Activated naive CD4-positive, alpha-beta T cell (primary cell): ENCODE measurements at places on chromosomes 1 and 21.

DNA sequence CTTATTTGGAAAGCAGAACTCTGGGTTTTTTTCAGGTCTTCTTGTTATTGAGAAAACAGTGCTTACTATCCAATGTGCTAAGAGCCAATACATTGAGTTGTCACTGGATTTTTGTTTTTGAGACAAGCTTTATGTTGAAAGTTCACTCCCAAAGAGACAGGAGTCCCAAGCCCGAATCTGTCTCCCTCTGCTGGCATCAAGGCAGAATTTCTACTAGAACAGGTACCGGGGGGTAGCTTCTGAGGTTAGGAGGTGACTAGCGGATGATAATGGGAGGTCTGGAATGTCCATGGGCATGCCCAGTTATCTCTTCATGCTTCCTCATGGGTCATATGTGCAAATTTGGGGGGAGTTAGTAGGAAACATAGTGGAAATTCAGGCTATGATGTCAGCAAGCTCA is 25.1 kb downstream of the ZNF124 start:
- DNase-seq: no peak

GRCh38 chr1:8858888-8859706 is 19.4 kb downstream of the ENO1 start:
- DNase-seq: no peak

GRCh38 chr1:37878071-37878470 is 18.7 kb upstream of the MTF1 start:
- no peak for DNase-seq

GRCh38 chr21:39726133-39726532 is 18.9 kb upstream of the IGSF5 start:
- DNase-seq: no peak

GRCh38 chr1:1969505-1969900 is 34.1 kb downstream of the CFAP74 start:
- no peak for DNase-seq

DNA sequence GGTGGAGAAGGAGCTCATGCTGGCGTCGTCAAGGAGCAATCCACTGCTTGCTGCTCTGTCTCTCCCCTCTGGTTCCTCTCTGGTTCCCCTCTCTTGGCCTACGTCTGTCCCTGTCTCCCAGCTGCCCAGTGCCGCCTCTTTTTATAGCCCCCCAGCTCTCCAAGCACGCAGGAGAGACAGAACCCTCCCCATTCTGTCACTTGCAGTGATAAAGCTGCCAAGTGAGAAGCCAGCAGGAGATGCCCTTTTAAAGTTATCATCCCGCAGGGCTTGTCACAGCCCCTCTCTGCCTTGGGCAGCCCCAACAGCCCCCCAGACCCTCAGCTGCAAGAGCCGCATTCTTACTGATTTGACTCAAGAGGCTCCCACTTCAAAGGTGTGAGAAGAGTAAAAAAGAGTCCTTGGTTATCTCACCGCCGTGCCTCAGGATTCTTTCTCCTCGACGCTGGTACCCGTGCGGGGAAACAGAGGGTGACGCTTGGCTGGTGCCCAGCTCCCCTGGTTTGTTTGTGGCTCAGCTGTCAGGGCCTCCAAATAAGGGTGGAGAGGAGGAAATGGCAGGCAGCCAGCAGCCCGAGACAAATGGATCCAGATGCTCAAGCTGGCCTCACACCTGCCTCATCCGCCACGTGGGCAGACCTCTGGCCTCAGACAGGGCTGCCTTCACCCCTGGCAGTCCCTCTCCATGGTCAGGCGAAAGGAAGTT is at the start of gene NPPA:
TSS of gene NPPA (minus strand) at position 117 of the 706 bp plus-strand sequence. CDS start at position 18, 99 bp downstream.
- no peak for DNase-seq

GRCh38 chr1:69201716-69202115 is 366.0 kb upstream of the LRRC7 start:
- no peak for DNase-seq

- no peak for DNase-seq
Measured at GRCh38 chr1:233135833-233136232, 159.7 kb downstream of the PCNX2 start.

- DNase-seq: no peak
Measured at GRCh38 chr1:242139442-242139841, 140.5 kb upstream of the MAP1LC3C start.

DNA sequence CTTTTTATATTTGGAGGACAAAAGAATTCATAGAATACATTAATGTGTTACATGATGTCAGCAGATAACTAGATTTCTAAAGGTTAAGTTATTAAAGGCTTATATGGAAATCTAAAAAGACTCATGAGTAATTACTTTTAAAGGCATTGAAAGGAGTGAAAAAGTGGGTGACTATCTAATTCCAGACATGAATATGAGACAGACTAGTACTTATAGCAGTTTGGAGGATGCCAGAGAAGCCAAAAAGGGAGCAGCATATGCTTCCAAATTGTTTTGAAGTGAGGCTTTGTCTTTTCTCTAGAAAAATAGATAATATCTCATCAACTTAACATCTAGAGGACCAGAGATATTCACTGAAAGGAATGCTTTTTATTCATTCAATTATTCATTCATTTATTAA is 275.5 kb upstream of the CACYBP start:
- no peak for DNase-seq

DNA sequence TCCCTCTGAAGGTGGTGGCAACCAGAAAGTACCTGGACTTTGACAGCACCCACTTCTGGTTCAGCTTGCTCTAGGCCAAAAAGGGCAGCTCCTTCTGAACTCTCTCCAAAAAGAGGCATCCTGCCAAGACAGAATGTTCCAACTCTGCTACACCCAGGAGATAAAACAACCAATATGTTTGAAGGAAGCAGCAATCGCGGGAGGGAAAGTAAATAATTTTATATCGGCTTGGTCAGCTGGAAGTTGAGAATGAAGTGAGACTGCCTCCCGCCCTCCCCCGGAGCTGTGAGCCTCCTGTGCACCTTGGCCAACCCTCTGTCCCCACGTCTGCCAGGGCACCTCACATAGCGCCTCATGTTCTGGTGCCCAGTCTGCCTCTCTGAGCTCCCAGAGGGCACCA is 130.3 kb upstream of the ATP1A1 start:
- no peak for DNase-seq

DNA sequence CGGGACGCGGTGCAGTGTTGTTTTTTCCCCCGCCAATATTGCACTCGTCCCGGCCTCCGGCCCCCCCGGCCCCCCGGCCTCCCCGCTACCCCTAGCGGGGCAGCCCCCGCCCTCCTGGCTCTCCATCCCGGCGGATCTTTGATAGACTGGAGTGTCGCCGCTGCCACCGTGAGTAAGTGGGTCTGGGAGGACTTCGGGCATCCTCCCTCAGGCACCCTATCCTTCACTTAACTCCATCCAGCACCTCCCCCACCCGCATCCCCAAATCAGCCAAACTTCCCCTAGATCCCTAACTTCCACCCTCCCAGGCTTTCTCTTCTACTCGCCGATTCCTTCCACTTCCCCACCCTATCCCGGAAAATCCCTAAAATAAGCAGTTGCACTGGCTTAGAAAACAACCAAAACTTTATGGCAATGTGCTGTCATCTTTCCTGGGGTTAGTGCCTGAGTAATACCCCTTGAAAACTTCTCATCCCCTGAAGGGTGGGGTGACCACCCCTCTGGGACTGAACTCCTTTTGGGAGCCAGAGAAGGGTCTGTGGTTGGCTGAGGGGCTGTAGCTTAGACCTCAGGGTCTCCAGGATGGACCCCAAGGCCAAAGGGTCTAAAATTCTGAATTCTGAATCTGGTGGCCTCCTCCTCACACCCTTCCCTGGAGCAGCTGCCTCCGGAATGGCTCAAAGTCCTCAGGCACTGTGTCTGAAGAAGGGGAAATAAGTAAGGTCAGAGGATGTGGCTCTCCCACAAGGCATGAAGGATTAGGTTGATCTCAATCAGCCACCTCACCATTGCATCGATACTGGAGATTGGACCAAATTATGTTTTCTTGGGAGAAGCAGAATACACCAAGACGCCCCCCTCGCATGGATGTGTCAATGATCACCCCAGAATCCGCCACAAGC is 12.2 kb downstream of the THBS3 start:
- no peak for DNase-seq

DNA sequence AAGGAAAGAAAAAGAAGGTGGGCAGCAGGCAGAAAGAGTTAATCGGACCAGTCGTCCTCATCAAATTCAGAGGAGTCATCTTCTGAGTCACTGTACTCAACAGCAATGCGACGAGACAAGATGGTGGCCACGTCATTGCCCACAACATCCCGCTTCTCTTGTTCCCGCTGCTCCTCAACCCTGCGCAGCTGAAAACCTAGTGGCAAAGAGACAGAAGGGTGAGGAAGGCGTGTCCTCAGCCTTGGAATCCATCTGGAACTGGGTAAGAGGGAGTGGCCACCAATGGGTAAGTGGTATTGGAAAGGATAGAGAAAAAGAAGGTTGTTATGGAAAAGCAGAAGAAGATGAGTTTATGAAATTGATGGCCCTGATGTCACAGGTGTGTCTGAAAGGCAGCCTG is 15.7 kb downstream of the GPR3 start:
- DNase-seq: no peak

- no peak for DNase-seq
Measured at GRCh38 chr1:158101927-158102326, 78.8 kb upstream of the CD1D start.

DNA sequence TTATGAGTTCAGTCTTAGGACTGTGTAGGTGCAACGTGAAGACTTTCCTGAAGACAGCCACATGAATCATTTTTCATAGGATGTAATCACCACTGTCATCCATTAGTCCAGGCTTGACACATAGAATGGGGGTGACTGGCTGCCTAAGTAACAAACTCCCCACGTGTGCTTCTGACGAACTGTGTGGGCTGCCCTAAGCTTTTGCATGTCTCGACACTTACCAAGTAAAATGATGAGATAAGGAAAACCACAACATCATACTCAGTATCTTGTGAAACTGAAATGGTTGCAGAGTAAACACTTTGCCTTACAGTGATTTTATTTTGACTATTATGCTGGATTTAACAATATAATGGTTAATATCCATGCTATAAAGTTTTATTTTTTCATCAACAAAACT is 19.5 kb downstream of the ERG start:
- DNase-seq: no peak

GRCh38 chr1:200780545-200781369 is 42.1 kb downstream of the CAMSAP2 start:
- DNase-seq: no peak

DNA sequence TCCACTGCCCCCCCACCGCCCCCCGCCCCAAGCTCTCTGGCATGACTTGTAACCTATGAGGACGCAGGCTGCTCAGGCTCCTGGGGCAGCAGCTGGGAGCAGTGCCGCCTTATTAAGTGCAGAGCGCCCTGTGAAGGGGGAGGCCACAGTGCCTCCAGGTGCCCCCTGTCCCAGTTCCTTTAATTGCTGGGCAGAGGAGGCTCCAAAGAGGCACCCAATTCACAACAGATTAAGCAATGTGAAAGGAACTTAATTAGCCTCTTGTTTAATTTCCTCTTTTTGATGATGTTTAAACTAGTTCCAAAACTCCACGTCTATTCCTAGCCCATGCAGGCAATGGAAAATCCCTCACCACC is 3.0 kb downstream of the RXFP4 start:
- no peak for DNase-seq
